A549 treated with ZK216348 at 1 μM for 4 hours (cell line): ENCODE measurements at places on chromosomes 3 and 15. TPM values are rescaled to one million over a fixed set of nuclear protein-coding genes. Genes with fewer than 3 reads are reported as not detected.

The DNAH12 gene
- 0.08 to 0.21 TPM (median 0.15 TPM) in 3 of 5 replicates, not detected in the others for total RNA-seq

The PXYLP1 gene
- total RNA-seq, result 9.7 to 16.1 TPM (median 13.1 TPM) in 5 replicates

The SLC9A9 gene
- total RNA-seq, result 0.11 to 0.39 TPM (median 0.27 TPM) in 4 of 5 replicates, not detected in the other

The SV2B gene
- total RNA-seq, result 0.02 to 0.20 TPM (median 0.06 TPM) in 5 replicates

The FRMD4B gene
- 0.56 to 1.3 TPM (median 0.78 TPM) in 5 replicates for total RNA-seq

The GOLGA6D gene
- total RNA-seq, result 0.07 TPM in 1 of 5 replicates, not detected in the others

The GABRA5 gene
- total RNA-seq, result 84.5 to 124 TPM (median 113 TPM) in 5 replicates

The CADM2 gene
- 0.38 to 0.46 TPM in 2 of 5 replicates, not detected in the others for total RNA-seq

The LARP6 gene
- total RNA-seq, result 51.9 to 82.2 TPM (median 81.1 TPM) in 5 replicates

The THRB gene
- total RNA-seq, result 0.83 to 1.6 TPM (median 1.1 TPM) in 5 replicates
